ENCODE measurements at places on chromosomes 3 and 15.

DNA sequence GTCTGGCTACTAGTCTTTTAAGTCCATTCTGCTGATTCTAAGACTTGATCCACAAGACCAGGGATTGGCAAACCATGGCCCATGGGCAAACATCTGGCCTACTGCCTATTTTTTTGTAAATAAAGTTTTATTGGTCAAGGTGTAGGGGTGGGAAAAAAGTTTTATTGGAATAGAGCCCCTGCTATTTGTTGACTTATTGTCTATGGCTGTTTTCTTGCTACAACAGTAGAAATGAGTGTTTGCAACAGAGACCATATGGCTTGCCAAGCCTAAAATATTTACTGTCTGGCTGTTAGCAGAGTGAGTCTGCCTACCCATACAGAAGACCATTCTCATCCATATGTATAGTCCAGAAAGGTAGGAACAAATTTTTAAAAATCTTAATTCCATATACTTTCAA is 106.4 kb downstream of the PTPRG start:
- DNase-seq, result no peak

DNA sequence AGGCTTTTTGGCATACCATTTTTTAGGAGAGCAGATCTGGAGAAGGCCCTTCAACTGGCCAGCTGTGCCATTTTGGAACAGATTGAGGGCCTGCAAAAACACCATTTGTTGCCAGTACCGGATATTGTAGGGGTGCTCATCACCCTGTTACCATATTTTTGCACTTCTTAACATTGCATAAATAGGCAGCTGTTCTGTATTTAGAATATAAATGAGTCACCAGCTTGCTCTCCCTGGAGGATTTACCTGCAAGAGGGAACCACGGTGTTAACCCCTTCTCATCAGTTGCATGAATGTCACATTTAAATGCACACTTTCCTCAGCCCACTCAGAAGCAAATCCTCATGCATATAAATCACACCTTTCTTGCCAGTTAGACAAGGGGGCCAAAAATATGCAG is 435.6 kb downstream of the ROBO2 start:
- DNase-seq, result no peak

DNA sequence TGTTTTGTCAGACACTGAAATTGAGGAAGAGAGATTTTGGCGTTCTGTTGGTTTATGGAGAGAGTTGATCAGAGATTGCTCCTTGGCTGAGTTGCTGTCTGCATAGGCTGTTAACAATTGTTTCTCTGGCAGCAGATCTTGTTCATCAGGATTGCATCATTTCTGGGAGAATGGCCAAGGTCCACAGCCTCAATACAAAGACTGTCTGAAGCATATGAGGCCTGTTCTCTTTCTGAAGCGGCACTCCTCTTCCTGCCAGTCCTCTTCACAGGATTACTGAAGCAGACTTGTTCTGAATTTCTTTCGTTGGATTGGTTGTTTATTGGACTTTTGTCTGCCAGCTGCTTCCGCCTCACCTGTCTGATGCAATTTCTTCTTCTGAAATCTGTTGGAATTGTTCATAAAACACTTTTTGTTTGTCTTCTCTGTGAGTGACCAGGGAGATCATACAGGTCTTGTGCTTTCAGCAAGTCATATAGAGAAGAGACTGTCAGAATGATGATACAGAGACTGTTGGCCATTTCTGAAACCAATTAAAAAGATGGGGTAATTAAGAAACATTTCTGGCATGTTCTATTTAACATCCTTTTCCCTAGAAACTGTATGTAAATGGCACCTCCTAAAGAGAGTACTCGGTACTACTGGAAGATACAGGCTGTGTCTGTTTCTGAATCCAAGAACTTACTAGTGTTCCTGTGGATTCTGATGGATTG is 25.5 kb downstream of the SETD5 start:
- DNase-seq, result no peak

DNA sequence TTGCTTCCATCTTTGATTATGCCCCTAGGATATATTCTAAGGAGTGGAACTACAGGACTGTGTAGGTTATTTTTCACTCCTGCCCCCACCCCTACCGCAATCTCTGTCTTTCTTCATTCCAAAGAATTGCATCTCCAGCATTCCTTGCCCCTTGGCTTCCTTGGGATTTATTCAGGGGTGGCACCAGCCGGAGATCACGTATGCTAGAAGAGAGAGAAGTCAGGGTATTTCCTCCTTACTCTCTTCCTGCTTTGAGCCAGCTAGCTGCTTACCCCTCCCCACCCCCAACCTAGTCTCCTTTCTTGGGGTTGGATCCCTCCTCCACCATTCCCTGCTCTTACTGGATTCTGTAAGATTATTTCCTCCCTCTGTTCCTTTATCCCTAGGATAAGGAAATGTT is 35.0 kb upstream of the DENND4A start:
- DNase-seq, result no peak

DNA sequence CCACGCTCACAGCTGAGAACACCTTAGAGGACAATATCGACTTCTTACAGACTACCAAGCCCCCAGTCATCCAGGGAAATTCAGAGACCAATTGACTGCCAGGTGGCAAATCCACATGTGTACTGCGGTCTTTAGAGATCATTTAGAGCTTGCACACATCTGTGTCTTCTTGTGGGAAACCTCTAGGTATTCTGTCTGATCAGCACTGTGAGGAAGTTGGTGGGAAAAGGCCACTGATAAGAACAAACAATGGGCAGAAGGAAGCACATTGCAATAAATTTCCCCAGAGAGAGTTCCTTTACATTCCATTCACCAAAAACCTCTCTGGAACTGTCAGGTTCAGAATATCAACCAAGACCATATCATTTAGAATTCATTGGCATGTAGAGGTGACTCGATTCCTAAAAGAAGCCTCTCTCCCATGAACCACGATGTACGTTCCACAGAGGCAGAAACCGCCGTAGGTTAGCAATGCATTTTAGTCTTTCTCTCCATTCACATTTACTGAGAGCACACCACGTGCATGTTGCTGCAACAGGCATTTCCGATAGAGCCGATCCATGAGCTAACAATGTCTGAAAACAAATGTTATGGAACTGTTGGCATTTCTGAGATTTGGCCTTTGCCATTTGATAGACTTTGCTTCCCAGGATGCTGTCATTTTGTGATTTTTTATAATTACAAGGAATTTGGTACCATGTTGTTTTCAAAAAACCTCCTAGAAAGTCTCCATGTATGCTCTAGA is 287.3 kb upstream of the TPRG1 start:
- DNase-seq, result no peak

DNA sequence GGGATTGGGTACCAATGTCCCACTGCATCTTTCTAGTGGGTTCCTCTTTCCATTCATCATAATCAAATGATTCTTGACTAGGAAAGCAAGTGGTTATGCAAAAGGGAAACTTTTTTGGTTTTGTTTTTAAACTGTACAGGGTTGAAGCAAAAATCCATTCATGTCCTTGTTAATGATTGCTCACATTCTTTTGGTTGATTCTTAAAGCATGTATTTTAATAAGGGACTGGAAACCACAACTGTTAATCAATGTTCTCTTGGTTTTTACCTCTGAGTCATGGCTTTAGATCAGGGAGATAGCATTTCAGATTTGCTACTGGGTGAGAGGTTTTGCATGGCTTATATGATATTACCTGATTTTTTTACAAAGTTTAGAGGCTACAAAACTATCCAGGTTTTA is 371.7 kb upstream of the RGMA start:
- DNase-seq, result no peak

- DNase-seq, result no peak
These were observed 130.3 kb downstream of the THSD4 start for GRCh38 chr15:71245588-71245987.

DNA sequence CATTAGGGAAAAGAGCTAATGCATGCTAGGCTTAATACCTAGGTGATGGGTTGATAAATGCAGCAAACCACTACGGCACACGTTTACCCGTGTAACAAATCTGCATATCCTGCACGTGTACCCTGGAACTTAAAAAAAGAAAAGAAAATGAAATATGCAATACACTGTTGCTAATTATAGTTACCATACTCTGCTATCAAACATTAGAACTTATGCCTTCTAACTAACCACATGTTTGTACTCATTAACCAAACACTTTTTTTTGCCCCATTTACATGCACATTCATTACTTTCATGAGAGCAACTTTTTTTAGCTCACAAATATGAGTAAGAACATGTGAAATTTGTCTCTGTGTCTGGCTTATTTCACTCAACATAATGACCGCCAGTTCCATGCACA is 253.1 kb downstream of the CGGBP1 start:
- DNase-seq, result no peak

DNA sequence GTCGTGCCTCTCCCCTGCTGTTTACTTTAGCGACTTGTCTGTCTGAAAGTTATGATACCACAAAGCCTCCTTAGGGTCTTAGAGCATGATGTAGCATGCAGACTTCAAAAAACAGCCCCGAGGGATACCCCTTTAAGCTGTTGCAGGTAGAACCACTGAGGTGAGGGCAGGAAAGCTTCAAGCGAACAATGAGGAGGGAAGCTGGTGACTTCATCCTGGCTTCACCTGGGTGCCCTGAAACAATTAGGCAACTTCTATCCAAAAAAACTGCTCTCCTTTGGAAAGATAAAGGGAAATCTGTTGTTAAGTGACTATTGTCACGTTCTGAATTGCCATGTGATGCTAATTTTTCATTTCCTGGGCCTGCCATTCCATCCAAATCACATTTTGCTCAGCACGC is 231.6 kb downstream of the SOX2 start:
- no peak for DNase-seq

DNA sequence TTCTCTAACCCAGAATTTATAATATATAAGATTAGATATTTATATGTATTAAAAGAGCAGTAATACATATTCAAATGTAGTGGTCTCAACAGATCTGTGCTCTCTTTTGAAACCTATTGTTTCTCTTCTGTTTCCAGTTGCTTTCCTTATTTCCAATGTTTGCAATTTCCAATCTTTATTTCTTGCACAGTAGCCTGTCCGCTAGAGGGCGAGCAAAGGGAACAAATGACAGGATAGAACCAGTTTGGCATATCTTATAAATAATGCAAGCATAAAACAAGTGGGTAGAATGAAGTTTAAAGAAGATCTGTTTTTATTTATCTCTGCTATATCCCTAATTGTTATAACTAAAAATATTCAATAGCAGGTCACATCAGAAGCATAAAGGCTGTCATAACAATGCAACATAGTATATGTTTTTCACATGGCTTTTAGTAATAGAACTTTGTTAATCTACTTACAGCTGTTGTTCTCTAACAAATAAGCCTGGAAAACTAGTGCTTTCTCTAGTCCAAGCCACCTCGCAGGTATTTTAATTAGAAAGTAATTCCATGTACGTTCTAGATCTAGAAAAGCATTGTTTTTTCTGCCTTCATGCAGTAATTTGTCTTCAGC is 15.1 kb upstream of the TCAIM start:
- DNase-seq, result peak; percentile 19

- DNase-seq, result no peak
These were observed 38.8 kb downstream of the TM2D3 start for GRCh38 chr15:101613130-101614000.

DNA sequence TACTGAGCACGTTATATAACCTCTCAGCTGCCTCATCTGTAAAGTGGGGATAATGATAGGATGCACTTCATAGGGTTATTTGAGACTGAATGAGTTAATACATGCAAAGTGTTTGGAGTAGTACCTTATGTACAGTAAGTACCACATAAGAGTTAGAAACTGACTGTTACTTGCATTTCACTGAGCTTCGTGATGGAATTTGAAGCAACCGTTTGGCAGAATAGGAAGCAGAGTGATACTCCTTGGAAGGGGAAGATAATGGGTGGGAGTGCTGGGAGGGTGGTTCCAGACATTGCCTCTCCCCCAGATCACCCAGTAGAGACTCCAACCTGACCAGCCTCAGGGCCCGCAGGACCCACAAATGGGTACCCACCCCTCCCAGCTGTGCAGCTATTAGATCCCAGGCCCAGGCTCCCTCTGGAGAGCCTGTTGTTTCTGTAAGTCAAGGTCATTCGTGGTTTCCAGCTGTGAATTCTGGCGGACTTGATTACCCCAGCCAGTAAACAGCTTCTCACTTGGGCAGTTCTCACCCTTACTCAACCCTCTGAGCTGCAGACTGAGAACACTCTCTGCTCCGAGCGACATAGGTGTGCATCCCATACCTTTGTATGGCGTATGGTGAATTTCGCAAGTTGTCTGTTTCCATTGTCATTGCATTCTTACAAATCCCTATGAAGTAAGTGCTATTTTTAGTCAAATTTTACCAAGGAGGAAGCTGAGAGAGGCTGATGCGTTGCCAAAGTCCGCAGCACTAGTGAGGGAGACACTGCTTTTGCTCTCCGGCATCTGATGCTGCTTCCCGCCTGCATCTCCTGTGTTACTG is 11.1 kb downstream of the ALPK3 start:
- no peak for DNase-seq

DNA sequence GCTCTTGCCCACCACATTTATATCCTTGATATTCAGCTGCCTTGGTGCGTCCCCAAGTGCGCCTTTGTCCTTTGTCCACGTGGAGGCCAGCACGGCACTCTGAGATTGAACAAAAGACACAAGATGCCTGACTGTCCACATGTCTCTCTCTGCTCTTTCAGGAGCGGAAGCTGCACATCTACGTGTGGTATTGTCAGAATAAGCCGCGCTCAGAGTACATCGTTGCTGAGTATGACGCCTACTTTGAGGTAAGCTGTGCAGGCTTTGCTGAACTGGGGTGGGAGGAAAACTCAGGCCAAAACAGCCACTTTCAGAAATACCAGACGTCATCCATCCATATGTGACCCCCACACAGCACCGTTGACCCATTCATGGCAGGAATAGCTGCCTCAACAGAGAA is 72.0 kb upstream of the UMPS start:
- no peak for DNase-seq

- DNase-seq, result no peak
These were observed 57.7 kb upstream of the CTSH start for GRCh38 chr15:79002581-79002980.

DNA sequence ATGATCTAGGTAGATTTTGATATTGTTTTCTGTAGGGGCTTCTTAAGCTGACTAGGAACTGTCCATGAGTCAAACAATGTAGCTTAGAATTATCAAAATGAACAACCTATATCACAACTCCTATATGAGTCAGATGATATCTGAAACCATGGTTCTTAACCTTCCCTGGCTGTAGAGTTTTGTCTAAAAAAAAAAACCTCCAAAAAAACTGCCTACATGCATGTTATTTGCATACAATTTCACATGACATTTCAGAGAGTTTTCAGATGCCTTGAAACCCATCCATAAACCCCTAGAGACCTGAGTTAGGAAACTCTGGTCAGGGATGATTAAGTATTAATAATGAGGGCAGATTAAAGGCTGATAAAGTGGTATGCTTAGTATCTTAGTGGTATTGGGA is 157.0 kb downstream of the CHST2 start:
- DNase-seq, result no peak

DNA sequence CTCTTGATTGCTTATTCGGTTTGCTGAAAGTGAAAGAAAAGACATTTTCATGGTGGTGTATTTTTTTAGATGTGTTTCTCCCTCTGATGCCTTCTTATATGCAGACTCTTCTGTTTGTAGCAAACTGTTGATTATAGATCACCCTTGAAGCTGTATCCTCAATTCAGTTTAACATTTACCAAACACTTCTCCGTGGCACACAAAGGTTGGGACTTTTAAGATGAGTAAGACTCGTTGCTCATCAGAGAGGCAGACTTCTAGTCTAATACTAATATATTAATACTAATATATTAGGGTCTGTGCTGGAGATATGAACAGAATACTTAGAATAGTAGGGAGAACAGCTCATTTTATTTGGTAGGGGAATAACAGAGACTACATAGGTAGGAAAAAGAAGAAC is 32.8 kb downstream of the RASA2 start:
- no peak for DNase-seq
